ENCODE measurements at places on chromosomes 2 and 18.
A peak's percentile ranks its signal among the peaks of the same experiment; 100 is the strongest.

- no peak for DNase-seq
Observed at GRCh38 chr2:239383036-239383758, 17.6 kb downstream of the HDAC4 start.

GRCh38 chr2:151042964-151043363 lies 218.7 kb downstream of the RBM43 start:
- no peak for DNase-seq

GRCh38 chr2:217868911-217869334 lies 133.9 kb downstream of the TNS1 start:
- no peak for DNase-seq

GRCh38 chr18:21714474-21714873 lies 9.9 kb upstream of the ABHD3 start:
- DNase-seq: no peak

GRCh38 chr18:64409511-64409910 lies 260.6 kb upstream of the LINC00305 start:
- no peak for DNase-seq

DNA sequence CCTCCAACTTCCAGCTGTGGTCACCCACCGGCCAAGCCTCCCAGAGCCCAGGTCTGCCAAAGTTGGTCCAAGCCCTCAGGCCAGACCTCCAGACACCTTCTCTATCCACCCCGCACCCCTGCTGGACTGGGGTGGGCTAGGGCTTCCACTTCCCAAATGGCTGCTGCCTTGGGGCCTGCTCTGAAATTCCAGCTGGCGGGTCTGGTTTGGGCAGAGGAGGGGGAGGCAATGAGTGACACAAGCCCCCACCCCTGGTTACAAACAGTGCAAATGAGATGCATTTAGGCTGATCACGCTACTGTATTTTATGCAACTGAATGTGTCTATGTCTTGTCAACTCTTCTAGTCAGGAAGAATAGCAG lies 14.6 kb downstream of the POU3F3 start:
- no peak for DNase-seq

DNA sequence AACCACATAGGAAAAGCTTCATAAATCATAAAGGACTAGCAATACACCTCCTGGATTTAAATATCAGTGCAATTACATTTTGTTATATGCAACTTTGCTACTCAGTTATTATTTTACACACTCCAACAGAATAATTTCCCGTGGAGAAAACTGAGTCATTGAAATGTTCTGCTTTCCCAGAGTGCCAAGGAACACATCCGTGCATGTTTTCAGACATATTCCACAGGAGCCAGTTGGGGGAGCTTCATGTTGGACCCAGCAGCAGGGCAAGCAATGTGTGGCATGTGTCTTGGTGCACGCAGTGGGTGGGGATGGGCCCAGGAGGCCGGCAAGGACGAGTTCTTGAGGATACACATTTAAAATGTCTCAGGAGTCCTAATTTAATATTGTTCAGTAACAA lies 14.4 kb upstream of the SMIM21 start:
- no peak for DNase-seq

DNA sequence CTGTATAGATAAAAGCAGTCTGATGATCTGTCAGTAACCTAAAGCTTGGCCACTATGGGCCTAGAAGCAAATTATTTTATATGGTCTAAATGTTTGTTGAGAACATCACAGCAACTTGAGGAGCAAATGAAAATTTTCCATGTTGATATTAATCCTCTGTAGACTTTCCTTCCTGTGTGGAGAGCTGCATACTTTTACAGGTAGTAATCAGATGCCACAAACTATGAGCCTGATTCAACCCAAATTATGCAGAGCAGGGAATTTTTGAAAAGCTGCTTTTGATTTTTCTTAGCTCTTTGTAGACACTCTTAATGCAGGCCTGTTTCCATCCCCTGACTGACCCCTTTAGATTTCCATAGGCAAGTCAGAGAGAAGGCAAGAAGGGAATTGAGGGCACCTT lies 17.3 kb downstream of the PAX3 start:
- no peak for DNase-seq

DNA sequence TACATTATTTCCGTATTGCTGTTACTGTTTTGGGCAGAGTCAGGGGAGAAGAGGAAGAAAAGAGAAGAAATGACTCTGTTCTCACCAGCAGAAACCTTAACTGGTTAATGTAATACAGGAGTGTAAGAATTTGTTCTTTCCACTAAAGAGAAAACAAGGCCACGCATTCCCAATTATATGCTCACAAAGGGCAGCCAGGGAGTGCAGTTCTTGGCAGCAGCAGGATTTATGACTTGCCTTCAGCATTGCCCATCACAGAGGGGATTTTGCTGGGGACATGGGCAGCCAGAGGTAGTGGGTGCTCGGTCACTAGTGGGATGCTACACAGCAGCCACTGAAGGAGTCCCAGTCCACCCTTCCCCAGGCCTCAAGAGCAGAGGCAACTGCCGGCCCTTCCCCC lies 18.4 kb downstream of the MREG start:
- DNase-seq: no peak

- no peak for DNase-seq
Observed at GRCh38 chr2:97755491-97755890, 42.1 kb downstream of the ZAP70 start.

DNA sequence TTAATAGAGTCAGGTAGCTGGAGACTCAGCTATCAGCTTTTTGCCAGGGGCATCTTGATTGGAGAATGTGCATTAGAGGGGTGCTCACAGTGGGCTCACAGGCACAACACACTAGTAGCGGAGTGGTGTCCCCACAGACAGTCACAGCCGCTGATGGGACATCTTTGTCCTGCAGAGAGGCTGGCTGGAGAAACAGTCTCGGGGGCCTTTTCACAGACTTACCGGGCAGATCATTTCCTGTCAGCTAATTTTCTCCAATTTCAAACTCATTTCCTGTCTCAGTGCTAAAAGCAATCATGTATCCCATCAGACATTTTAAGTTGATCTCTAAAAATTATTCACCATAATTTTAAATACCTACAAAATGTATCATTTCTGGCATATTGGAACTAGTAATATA lies 562.6 kb downstream of the DCDC2C start:
- no peak for DNase-seq

- DNase-seq: no peak
Observed at GRCh38 chr2:71952572-71953188, 195.0 kb downstream of the CYP26B1 start.

DNA sequence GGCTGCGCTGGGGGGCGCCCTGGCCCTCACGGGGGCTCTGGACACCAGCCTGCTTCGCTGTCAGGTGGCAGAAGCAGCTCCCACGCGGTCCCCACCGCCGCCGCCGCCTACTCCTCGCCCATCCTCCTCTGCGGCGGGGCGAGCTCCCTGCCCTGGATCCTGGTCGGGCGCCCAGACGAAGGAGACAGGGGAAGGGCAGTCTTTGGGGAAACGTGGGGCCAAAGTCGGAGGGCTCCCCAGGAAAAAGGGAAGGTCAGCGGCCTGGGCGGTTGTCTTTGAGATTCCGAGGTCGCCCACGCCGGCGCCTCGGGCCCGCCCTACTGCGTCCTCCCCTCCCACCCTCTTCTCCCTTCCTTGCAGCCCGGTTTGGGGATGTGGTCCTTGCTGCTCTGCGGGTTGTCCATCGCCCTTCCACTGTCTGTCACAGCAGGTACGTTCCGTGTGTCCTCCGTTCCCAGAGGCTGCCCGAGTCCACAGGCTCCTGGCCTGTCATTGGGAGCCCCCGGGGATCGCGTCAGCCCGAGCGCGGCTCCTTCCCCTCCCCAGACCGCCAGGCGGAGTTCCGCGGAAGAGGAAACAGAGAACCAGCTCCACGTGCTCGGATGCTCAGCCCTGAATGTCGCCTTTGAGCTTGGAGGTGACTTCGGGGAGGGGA lies 800 bp downstream of the IL1RL2 start:
- DNase-seq: peak; percentile 11

DNA sequence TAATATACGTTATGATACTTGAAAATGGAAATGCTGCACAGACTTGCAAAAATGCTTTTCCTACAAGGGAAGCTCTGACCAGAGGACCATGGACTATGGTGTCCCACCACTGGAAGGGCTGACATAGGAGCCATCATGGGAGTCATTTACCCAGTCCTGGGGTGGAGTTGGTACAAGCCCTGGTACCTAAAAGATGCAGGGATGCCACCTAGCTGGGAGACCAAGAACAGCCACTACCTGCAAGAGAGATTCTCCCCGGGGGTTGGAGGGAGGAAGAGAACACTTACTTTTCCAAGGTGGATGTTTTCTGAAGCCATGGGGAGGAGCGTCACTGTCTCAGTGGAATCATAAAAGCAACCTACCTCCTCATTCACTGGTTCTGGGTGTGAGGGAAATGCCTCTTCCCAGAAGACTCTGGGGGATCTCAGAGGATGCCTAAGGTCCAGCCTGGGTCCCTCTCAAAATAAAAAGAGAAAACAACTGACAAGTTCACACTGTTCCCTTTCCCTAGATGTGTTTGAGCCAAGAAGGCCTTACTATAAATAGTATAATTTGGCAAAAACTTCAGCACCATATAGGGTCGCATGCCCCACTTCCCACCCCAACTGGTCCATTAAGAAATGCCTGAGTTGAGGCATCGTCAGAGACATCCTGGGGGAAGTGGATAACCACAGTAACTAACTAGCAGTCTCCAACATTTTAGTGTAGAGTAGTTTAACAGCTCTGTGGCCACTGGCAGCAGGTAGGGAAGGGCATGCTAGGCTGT lies 39.9 kb downstream of the REEP1 start:
- DNase-seq: no peak

- DNase-seq: no peak
Observed at GRCh38 chr2:42223067-42223854, 54.1 kb downstream of the EML4 start.

DNA sequence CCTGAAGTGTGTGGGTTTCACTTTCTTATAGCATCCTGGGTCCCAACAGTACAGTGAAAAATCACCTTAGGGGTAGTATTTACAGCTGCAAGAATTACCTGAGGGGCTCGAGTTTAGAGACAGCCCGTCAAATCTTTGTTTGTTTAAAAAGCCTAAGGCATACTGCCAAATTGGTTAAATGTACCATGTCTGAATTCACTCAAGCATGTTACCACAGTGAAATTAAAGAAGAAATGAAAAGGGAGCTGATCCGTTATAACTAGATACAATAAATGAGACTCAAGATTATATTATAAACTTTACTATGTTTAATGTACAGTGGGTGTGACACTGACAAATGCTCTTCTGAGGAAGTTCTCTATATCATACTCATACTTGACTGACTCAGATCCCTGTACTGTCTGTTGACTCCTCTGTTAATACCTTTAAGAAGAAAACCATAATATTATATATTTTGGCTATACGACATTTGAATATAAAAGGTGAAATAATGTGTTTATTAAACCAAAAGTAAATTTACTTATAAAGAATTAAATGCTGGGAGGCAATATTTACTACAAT lies 107.3 kb downstream of the TMEFF2 start:
- DNase-seq: no peak

DNA sequence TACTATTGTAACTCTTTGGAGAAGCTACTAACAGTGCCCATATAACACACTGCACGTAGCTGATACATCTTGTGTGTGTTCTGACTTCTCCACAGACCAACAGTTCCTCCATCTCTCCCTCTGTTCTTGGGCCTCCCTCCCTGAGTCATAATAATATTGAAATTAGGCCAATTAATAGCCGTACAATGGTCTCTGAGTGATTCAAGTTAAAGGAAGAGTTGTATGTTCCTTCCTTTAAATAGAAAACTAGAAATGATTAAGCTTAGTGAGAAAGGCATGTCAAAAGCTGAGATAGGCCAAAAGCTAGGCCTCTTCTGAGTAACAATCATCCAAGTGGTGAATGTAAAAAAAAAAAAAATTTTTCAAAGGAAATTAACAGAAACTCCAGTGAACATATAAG lies 828.4 kb upstream of the CHAC2 start:
- DNase-seq: no peak

DNA sequence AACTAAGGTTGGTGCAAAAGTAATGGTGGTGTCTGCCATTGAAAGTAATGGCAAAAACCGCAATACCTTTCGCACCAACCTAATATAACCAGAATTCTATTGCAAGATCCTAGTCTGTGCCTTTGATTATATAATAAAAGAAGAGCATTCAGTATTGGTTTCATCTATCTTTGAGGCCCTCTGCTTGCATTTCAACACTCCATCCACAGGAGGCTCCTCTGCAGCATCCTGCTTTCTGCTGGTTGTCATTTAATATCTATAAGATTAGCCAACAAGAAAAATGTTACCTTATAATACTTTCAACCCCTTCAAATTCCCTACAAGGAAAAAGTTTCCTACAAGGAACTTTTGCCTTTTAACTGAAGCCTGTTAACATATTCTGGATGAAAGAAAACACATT lies 139.2 kb downstream of the CDCA7 start:
- DNase-seq: no peak

DNA sequence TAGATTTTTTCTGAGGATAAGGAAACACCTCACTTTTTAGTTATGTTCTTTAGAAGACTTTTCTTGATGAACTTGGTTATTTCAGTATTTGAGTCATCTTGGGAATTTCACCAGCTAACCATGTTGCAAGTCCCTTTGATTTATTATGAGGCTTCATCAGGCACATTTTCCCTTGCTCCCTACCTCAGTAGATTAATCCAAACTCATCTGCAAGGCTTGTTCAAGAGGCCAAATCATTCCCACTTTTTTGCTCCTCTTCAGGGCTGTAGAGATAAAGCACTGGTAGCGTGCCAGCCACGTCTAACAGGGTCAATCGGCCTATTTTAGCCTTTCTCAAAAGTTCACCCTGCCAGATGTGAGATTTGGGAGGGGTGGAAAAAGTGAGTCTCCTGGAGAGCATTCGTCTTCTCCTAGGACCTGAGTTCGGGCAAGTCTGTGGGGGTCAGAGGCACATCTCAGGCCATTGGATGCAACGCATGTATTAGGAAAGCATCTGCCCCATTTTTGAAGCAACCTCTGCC lies 120.3 kb downstream of the RDH14 start:
- DNase-seq: no peak

DNA sequence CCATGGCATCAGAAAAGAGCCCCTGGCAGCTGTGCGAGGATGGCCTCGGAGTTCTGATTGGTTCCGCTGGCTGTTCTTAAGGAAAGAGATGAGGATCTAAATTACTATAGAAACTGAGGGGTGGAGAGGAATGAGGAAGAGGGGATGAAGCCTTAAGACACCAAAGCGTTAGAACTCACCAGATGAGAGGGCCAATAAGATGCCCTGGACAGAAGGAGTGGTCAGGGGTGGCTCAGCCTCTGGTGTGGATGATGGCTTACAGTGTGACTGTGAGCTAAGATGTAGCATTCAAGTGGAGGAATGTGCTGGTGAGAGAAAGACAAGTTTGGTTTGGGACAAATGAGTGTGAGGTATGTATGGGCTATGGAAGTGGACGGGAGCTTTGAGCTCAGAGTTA lies 97.8 kb downstream of the ZFP36L2 start:
- DNase-seq: no peak

Measured in activated T-helper 1 cell treated with Interleukin-2 at 50 U/mL for 16 hours (primary cell).